ENCODE measurements at places on chromosomes 12 and 14. TPM values are rescaled to one million over a fixed set of nuclear protein-coding genes. Genes with fewer than 3 reads are reported as not detected.

- DNase-seq, result no peak
These were observed 68.1 kb downstream of the CIT start for GRCh38 chr12:119809023-119809422.

- DNase-seq, result no peak
These were observed 15.5 kb downstream of the SLC15A5 start for GRCh38 chr12:16261944-16262475.

- DNase-seq, result no peak
These were observed 423.2 kb downstream of the ATP23 start for GRCh38 chr12:58364389-58365086.

The MYL2 gene
- total RNA-seq, result not detected

The AP1G2 gene
- 216 TPM for total RNA-seq
